Astrocyte of the cerebellum (primary cell): ENCODE measurements at places on chromosomes 3 and 15.

DNA sequence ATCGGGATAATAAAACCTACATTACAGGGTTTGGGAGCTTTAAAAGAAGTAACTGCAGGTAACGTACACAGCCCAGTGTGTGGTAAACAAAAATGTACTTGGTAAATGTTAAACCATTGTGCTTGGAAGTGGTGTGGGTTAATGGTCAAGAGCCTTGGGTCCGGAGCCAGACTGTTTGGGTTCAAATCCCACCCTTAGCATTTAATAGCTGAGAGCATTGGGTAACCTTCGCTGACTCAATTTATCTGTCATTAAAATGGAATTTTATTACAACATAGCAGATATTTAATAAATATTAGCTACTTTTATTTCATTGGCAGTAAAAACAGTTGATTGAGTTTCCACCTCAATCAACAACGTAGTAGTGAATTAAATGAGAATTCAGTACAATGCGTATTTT, 1.5 kb downstream of the FSTL1 start:
- no peak for DNase-seq

- DNase-seq: no peak
Measured at GRCh38 chr3:169662132-169662842, 1.2 kb downstream of the MECOM start.

DNA sequence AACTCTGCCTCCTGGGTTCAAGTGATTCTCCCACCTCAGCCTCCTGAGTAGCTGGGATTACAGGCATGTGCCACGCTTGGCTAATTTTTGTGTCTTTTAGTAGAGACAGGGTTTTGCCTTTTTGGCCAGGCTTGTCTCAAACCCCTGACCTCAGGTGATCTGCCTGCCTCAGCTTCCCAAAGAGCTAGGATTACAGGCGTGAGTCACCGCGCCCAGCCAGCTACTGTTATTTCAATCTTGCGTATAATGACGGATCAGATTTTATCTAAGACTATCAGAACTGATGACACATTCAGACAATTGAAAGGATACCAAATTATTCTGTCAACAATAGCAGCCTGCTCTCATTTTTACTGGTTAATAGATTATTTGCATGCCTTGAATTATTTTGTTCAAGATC, 612.2 kb downstream of the ZIC1 start:
- DNase-seq: no peak

- no peak for DNase-seq
Measured at GRCh38 chr3:42394579-42395288, 15.7 kb downstream of the LYZL4 start.

DNA sequence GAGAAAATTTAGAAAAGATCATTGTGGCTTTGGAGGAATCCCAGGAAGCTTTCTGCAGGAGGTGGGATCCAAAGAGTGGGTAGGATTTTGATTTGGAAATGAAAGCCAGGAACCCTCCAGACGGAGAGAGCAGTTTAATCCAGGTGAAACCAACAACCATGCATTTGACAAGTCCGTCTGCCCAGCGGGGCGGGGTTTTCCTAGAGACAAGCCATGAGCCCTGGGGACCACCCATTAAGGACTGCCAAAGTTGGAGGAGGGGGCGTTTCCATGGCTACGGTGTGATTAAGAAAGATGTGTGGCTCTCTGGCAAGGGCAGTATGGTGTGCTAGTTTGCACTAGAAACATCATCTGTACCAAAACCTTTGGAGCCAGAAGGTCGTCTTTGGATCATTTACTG, 53.4 kb downstream of the SRGAP3 start:
- DNase-seq: no peak

DNA sequence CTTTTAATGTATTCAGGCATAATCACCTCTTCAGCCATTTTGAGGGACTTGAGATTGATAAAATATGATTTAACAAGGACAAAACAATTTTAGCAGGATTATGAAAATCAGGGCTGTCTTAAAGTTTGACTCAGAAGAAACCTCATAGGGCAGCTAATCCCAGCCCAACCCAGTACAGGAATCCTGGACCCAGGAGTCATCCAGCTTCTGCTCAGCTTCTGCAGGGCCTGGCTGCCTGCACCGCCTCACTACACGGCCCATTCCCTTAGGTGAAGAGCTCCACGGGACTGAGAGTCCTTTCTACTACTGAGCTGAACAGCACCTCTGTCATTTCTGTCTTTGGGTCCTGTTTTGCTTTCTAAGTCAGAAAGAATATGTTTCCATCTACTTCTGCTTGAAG, 37.5 kb downstream of the ARHGAP31 start:
- no peak for DNase-seq

GRCh38 chr15:37253877-37254276, 153.5 kb upstream of the MEIS2 start:
- peak; percentile 12 for DNase-seq

DNA sequence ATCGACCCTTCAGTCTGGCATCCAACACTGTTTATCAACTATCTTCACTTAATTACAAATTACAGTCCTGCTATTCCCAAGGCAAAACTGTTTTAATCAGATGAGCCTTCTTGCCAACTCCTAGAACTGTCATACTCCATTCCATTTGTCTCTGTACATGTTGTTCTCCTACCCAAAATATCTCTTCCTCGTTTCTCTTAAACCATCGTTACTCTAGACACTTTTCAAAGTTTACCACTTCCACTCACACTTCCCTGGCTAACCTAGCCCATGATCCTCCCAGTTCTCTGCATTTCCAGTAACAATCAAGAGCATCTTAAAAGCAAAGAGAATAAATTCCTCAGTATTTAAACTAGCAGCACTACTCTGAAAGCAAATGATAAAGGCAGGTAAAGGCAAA, 19.9 kb downstream of the ZNF106 start:
- no peak for DNase-seq

GRCh38 chr3:172387728-172388127, 60.5 kb downstream of the GHSR start:
- DNase-seq: no peak

- no peak for DNase-seq
Measured at GRCh38 chr3:192445770-192446644, 281.3 kb downstream of the FGF12 start.

DNA sequence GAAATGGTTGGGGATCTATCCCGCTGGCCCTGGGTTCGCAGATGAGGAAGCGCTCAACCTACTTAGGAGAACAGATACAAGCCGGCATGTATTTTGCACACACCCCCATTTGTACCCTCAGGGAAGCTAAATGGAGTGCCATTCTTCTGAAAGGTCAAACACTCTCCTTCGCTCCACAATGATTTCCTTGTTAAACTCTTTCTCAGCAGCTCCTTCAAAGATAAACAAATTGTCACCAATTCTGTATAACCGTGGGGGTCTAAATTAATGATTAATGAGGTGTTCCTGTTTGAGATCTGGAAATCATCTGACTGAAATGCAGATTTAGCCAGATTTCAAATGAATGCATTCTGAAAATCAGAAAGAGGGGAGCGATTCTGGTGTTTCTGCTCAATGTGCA, 124.0 kb downstream of the MEGF11 start:
- DNase-seq: no peak

- no peak for DNase-seq
Measured at GRCh38 chr15:69860921-69861320, 236.8 kb downstream of the TLE3 start.

GRCh38 chr15:99692825-99693224, 40.4 kb downstream of the LYSMD4 start:
- DNase-seq: no peak

DNA sequence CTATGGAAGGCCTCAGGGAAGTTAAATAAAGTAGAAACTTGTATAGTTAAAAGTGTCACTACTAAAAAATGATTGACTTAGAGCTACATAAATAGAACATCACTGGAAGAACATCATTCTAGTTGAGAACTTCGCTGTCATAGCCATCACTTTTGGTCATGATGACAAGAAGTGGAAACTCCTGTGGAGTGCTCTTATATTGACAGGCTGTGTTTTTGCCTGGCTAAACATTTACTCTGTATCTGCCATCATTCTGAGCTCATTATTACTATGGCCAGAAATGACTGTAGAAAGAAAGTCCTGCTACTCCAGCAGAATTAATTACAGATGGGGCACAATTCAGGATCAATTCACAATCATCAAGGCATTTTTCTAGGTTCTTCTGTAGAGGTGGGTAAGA, 165.1 kb upstream of the GOLIM4 start:
- no peak for DNase-seq

- DNase-seq: no peak
Measured at GRCh38 chr3:58298190-58298589, 7.9 kb upstream of the RPP14 start.

GRCh38 chr15:79858469-79858868, 38.3 kb downstream of the MTHFS start:
- no peak for DNase-seq

- DNase-seq: no peak
Measured at GRCh38 chr3:119657887-119658702, 2.3 kb downstream of the POPDC2 start.

- no peak for DNase-seq
Measured at GRCh38 chr3:126570103-126570541, 11.4 kb upstream of the C3orf22 start.

DNA sequence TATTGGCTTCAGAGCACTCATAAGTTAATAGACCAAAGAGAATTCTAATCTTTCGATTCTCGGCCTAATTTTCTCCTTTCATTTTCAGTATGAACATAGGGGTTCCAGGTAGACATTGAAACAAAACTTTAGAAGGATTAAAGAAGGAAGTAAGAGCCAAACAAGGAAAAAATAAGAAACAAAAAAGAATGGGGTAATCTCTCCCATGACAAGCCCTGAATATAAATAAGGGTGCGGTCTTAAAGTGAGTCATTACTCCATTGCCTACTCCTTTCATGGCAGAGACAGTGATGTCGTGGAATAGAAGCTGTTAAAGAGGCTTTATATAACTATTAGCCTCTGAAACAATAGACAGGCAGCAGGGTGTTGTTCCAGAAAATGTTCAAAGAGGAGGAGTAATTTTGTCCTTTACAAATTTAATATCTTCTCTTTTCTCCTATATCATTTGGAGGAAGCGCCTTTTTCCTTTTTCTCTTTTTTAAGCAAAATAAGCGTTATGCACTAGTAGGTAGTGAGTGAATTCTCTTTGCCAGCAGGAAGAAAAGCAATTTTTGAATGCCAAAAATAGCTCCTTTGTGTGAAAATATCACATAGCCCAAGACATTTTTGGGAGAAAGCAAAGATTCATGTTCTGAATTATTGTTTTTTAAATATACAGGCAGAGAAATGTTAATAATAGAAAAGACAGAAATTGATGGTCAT, 607.9 kb upstream of the KCNMB2 start:
- no peak for DNase-seq

GRCh38 chr3:73210759-73211158, 149.3 kb downstream of the EBLN2 start:
- DNase-seq: no peak

GRCh38 chr15:59896663-59897074, 107.4 kb upstream of the FOXB1 start:
- DNase-seq: no peak

GRCh38 chr3:32303399-32303747, 64.9 kb downstream of the CMTM8 start:
- no peak for DNase-seq

- DNase-seq: no peak
Measured at GRCh38 chr15:66734961-66735908, 33.2 kb downstream of the SMAD6 start.

DNA sequence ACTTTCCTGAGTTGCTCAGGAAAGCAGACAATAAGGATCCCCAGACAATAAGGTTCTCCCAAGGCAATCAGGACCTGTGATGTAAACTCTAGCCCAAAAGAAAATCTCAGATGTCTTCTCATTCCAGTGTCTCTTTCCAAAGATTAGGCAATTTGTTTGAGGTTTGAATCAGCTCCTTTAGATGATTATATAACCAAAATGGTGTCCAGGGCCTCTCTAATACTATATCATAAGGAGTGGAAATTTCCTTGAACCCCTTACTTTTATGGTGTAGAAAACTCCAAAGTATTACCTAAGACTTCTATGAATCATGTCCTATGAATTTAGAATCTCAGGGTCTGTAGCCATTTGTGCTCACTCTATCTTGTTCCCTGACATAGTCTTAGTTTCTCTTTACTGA, 65.9 kb downstream of the GPR176 start:
- DNase-seq: no peak

DNA sequence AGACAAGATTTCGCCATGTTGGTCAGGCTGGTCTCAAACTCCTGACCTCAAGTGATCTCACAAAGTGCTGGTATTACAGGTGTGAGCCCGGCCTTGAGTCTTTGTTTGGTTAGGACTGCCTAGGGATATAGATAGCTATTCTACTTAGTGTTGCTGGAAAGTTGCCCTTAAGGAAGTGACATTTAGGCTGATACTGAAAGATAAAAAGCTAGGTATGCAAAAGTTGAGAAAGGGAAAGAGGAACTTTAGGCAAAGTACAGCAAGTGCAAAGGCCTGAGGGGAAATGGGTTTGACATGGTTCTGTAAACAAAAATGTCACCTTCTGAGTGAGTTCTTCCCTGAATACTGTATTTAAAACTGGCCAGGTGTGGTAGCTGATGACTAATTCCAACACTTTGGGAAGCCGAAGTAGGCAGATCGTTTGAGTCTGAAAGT, 111.5 kb downstream of the ZNF609 start:
- DNase-seq: no peak

- DNase-seq: peak; percentile 40
Measured at GRCh38 chr3:67635257-67635656, 19.2 kb downstream of the SUCLG2 start.

GRCh38 chr15:35129361-35129760, 44.3 kb upstream of the NANOGP8 start:
- DNase-seq: no peak

DNA sequence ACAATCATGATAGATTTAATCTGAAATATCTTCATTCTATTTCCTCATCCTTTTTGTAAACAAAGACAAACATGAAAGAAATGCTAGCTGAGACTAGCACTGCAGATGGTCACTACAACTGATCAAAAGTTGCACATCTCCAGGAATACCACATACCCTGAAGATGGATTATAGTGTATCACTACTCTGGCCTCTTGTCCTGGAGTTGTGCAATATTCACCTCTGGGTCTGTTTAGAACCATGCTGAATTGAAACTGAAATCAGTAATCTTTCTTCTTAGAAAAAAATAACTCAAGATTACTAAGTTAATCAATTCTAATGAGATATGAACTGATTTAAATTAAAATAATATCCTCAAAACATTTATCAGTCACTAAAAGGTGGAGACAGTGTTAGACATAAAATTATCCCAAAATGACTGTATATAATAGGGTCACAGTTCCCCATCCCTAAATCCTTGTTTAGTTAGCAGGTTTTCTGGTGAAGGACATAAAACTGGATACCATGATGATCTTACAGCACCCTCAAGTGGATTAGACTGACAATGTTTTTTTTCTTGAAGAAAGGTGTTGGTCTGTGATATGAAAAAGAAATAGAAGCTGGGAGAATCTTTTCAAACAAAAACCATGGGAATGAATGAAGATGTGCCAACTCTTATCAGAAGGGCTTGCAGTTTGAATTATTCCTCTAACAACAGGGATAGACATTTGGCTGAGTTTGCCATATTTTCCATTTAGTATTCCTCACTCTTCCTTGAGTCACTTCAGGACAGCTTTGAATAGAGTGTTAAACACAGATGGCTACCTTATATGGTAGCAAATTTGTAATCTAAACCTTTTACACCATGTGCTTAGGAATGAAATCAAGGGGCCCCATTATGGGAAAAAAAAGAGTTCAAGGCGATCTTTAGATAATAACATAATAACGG, 7.1 kb upstream of the TTC14 start:
- peak; percentile 39 for DNase-seq

GRCh38 chr3:33146791-33147445, 33.1 kb downstream of the CRTAP start:
- DNase-seq: peak; percentile 67
